ENCODE measurements at places on chromosomes 12 and 14. TPM values are rescaled to one million over a fixed set of nuclear protein-coding genes. Genes with fewer than 3 reads are reported as not detected.

GRCh38 chr12:25387732-25388050 lies 137.0 kb upstream of the KRAS start:
- no peak overlapping the region for H3K4me3 ChIP-seq
- DNase-seq: no peak
- H3K4me1 ChIP-seq: peaks cover 5% of the 10 kb centered on the region
- no peaks in the 10 kb centered on the region for H3K36me3 ChIP-seq
- H3K27ac ChIP-seq: no peak overlapping the region
- no peaks in the 10 kb centered on the region for H3K27me3 ChIP-seq

DNA sequence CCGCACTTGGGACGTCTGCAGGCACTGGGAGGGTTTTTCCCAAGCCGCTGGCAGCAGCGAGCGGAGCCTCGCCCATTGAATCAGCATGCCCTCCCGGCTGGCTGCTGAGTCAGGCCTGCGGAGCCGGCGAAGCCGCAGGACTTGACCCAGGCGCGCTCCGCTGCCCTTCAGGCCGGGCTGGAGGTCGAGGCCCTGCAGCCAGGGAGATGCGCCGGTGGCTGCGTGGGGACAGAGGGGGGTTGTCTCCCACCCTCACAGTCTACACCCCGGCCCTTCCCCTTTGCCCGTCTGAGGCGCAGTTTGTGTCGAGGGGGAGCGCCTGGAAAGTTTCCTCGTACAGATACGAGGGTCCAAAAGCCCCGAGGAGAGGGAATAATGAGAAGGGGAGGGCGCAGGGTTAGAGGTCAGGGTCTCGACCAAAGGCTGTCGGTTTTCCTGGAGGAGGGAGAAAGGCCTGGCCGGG lies 759 bp upstream of the KLC1 start:
- no peaks in the 10 kb centered on the region for H3K27me3 ChIP-seq
- no peaks in the 10 kb centered on the region for H3K36me3 ChIP-seq
- peak overlapping the region; percentile 99 for H3K4me3 ChIP-seq
- DNase-seq: no peak

The TTC6 gene
- total RNA-seq: 0.35 TPM

The RFLNA gene
- 1.1 TPM for total RNA-seq

The PTGER2 gene
- not detected for total RNA-seq

GRCh38 chr12:64320611-64321010 lies 69.9 kb downstream of the C12orf56 start:
- H3K4me3 ChIP-seq: no peak overlapping the region
- no peaks in the 10 kb centered on the region for H3K36me3 ChIP-seq
- peaks cover 11% of the 10 kb centered on the region for H3K4me1 ChIP-seq
- H3K27ac ChIP-seq: no peak overlapping the region
- H3K27me3 ChIP-seq: no peaks in the 10 kb centered on the region

The CMKLR1 gene
- total RNA-seq: 0.57 TPM

DNA sequence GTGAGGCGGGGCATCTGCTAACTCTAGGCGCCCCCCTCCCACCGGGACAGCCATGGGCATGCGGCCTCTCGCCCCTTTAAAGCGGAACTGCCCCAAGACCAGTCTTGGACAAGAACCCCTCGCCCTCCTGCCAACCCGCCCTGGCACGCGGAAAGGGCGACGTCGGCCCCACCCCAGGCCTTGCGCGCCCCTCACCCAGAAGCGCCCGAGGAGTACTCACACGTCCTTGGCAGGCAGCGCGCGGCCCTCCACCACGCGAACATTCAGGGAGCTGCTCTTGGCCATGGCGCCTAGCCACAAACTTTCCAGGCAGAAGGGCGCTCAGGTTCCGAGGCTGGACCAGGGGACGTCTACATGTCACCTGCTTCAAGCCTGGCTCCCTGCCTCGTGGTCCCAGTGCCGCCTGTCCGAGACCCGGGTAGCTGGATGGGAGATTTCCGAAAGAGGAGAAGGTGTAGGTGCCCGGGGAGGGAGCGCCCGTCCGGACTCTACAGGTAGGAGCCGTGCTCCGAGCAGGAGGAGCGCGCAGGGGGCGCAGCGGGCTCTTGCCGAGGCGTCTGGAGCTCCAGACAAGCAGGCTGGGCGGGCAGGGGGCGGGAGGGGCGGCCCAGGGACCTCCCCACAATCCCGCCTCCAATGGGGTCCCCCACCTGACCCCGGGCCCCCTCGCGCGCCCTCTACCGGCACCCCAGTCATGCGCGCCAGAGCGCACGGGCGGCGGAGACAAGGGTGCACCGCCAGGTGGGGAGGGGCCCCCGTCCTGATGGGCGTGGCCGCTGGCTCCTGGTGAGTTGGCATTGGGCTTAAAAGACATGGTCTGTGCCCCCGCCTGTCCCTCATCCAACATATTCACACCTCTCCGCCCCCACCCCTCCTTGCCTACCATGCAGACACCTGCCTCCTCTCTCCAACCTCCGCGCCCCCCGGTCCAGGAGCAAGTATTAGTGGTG lies at the start of gene RASAL1:
Gene RASAL1 (minus strand): TSS at position 584 of the 950 bp plus-strand sequence. CDS start 299 bp downstream, at position 285.
- H3K27ac ChIP-seq: no peak within 1 kb of the TSS
- peak; percentile 44 for DNase-seq
- H3K4me1 ChIP-seq: peaks cover 6% of the 10 kb centered on the region
- H3K36me3 ChIP-seq: no peaks in the 10 kb centered on the region
- no peaks in the 10 kb centered on the region for H3K27me3 ChIP-seq

The WNT5B gene
- 0.34 TPM for total RNA-seq

DNA sequence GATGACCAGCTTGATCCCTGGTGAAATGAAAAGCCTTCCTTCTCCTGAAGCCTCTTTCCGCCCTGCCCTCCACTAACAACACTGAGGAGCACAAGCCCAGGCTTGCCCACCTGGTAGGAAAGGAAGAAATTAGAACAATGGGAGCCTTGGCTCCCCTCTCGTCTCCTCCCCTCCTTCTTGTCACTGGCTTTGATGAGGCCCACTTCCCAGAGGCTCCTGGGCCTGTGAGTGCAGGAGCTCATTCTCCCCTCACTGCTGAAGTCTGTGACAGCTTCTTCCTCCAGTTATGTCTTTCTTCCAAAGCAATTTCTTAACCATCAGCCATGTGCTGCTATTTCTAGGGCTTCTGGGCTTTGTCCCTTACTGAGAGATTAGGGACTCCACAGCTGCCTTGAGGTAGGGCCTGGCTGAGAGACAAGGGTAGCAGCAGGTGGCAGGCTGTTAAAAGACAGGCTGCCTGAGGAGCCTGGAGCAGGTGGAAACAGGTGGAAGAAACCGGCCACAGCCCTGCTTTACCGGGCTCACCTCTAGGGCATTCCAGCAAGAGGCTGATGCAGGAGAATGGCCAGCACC lies 53.6 kb upstream of the SRSF5 start:
- H3K27me3 ChIP-seq: no peaks in the 10 kb centered on the region
- no peak overlapping the region for H3K4me3 ChIP-seq
- no peaks in the 10 kb centered on the region for H3K36me3 ChIP-seq
- H3K4me1 ChIP-seq: peaks cover 49% of the 10 kb centered on the region
- H3K27ac ChIP-seq: peak overlapping the region; percentile 73
- DNase-seq: peak; percentile 39

GRCh38 chr14:99331811-99332210 lies 59.8 kb upstream of the BCL11B start:
- DNase-seq: no peak
- H3K4me1 ChIP-seq: no peaks in the 10 kb centered on the region
- no peaks in the 10 kb centered on the region for H3K36me3 ChIP-seq

DNA sequence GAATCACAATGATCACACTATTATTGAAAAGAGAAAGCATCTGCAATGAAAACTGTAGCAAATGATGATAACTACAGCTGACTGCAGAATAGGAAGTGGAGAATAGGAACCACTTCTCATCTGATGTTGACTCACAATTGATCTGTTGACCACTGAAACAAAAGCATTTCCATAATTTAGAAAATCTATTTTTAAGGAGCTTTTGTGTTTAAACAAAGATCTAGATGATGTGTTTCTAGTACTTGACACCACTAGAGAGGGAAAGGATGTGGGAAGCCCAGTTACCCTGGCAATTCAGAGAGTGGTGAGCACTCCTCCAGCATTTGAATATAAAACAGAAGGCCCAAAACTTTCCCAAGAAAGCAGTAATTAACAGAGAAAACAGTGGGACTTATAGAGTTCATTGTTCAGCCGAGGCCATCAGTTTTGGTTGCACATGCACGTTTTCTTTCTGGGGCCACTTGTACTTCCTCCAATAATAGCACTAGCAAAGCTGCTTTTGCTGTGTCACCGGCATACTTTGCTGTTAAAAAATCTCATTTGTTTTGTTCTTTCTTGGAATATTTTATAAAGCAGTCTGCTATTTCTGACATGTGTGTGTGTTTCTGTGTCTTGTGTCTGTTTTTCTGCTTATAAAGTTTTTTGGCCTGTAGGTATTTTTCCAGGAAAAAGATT lies 76.1 kb upstream of the HECTD1 start:
- no peak overlapping the region for H3K4me3 ChIP-seq
- H3K4me1 ChIP-seq: no peaks in the 10 kb centered on the region
- H3K27ac ChIP-seq: no peak overlapping the region
- H3K27me3 ChIP-seq: no peaks in the 10 kb centered on the region
- DNase-seq: no peak

The CEBPE gene
- not detected for total RNA-seq

DNA sequence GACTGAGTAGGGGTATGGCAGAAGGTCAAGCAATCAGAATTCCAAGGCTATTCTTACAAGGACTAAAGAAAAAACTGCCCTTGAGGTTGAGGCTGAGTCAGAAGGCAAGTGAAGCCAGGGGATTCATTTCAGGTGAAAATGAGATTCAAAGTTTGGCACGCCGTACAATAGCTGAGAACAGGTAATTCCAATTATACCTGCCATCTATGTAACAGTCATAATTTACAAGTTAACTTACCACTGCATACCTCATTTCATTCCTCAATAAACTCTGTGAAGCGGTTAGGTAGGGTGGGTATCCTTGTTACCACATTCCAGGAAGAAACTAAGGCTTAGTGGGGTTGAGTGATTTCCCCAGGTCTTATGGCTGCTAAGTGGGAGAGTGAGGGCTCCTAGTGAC lies 64.1 kb downstream of the STON2 start:
- H3K36me3 ChIP-seq: no peaks in the 10 kb centered on the region
- no peak overlapping the region for H3K4me3 ChIP-seq
- no peak for DNase-seq
- H3K27me3 ChIP-seq: no peaks in the 10 kb centered on the region

GRCh38 chr12:111196532-111196931 lies 172.4 kb downstream of the PHETA1 start:
- DNase-seq: no peak
- no peak overlapping the region for H3K27ac ChIP-seq
- no peaks in the 10 kb centered on the region for H3K4me1 ChIP-seq
- no peak overlapping the region for H3K4me3 ChIP-seq
- no peaks in the 10 kb centered on the region for H3K36me3 ChIP-seq

GRCh38 chr14:45201905-45202304 lies 51.1 kb downstream of the MIS18BP1 start:
- peaks cover 31% of the 10 kb centered on the region for H3K36me3 ChIP-seq
- H3K27ac ChIP-seq: no peak overlapping the region
- H3K4me1 ChIP-seq: peaks cover 8% of the 10 kb centered on the region
- H3K4me3 ChIP-seq: no peak overlapping the region
- H3K27me3 ChIP-seq: no peaks in the 10 kb centered on the region
- DNase-seq: peak; percentile 32

The FERMT2 gene
- total RNA-seq: 38.3 TPM

DNA sequence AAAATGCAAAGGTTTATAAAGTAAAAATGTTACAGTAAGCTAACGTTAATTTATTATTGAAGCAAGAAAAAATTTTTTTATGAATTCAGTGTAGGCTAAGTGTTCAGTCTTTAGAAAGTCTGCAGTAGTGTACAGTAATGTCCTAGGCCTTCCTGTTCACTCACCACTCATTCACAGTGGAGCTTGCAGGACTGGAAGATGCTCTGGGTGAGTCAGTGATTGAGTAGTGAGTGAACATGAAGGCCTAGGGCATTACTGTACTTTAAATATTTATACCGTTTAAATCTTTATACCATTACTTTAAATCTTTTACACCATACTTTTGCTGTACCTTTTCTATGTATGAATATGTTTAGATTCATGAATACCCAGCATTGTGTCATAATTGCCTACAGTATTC lies 120.3 kb upstream of the SLC38A4 start:
- no peaks in the 10 kb centered on the region for H3K27me3 ChIP-seq
- peaks cover 59% of the 10 kb centered on the region for H3K4me1 ChIP-seq
- no peaks in the 10 kb centered on the region for H3K36me3 ChIP-seq

GRCh38 chr14:73829526-73830431 lies 21.9 kb upstream of the PTGR2 start:
- H3K4me1 ChIP-seq: peaks cover 12% of the 10 kb centered on the region
- H3K36me3 ChIP-seq: no peaks in the 10 kb centered on the region
- no peak overlapping the region for H3K27ac ChIP-seq
- H3K27me3 ChIP-seq: no peaks in the 10 kb centered on the region

The P2RX2 gene
- not detected for total RNA-seq

- DNase-seq: peak; percentile 33
- peaks cover 11% of the 10 kb centered on the region for H3K4me1 ChIP-seq
- H3K4me3 ChIP-seq: no peak overlapping the region
- no peak overlapping the region for H3K27ac ChIP-seq
Measured at GRCh38 chr12:47022296-47022695, 57.1 kb upstream of the PCED1B start.

- no peaks in the 10 kb centered on the region for H3K4me1 ChIP-seq
- peak; percentile 38 for DNase-seq
- H3K4me3 ChIP-seq: no peak overlapping the region
- no peak overlapping the region for H3K27ac ChIP-seq
- H3K27me3 ChIP-seq: no peaks in the 10 kb centered on the region
Measured at GRCh38 chr14:31510222-31510621, 22.4 kb upstream of the GPR33 start.

DNA sequence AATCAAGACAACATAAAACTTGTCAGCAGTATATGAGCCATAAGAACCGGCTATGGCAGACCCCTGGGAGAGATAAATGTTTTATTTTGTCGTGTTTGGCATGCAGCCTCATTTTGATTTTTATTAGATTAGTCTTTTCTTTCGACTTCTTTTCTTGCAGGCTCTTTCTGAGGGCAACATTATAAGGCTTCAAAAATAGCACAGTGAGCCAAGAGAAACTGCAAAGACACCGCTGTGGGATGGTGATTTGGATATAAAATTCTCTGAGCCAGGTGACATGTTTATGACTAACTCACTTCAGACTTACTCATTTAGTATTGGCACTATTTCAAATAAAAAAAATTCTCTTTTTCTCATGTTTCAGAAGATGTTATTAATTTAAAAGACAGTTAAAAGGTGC lies 96.8 kb upstream of the PKP2 start:
- H3K27ac ChIP-seq: no peak overlapping the region
- no peaks in the 10 kb centered on the region for H3K4me1 ChIP-seq
- no peak for DNase-seq
- peaks cover 7% of the 10 kb centered on the region for H3K27me3 ChIP-seq

The GARIN6 gene
- not detected for total RNA-seq

DNA sequence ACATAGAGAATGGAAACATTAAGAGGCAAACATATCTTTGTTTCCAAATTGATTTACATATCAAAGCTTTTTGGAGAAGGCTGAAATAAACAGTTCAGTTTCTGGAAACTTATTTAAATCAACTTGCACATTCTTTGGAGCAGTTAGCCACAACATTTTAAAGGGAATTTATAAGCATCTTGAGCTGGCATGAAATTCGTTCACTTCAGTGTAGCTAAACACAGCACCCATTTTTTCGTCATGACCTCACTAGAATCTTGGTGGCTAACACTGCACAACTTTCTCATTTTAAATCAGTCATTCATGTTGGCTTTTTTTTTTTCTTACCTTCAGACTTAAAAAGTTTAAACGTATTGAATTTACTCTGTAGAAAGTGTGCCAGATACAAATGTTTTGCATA lies 1139.9 kb upstream of the FLRT2 start:
- H3K27ac ChIP-seq: no peak overlapping the region
- no peaks in the 10 kb centered on the region for H3K27me3 ChIP-seq
- no peak overlapping the region for H3K4me3 ChIP-seq
- H3K36me3 ChIP-seq: no peaks in the 10 kb centered on the region
- DNase-seq: no peak

GRCh38 chr12:91877022-91877421 lies 268.6 kb downstream of the BTG1 start:
- no peaks in the 10 kb centered on the region for H3K36me3 ChIP-seq
- no peak for DNase-seq
- no peak overlapping the region for H3K4me3 ChIP-seq
- no peaks in the 10 kb centered on the region for H3K4me1 ChIP-seq

Data from A673 (cell line).